Activated CD4-positive, alpha-beta T cell treated with anti-CD3 and anti-CD28 coated beads, Interleukin-2, amount 10 ng/mL, durations not matched to agents 24 days and 14 days (primary cell): ENCODE measurements at places on chromosomes 7 and 10. TPM values are rescaled to one million over a fixed set of nuclear protein-coding genes. Genes with fewer than 3 reads are reported as not detected.

- no peak for DNase-seq
These were observed 123.6 kb downstream of the RNF216 start for GRCh38 chr7:5657901-5658300.

- no peak for DNase-seq
These were observed 92.8 kb downstream of the CCDC71L start for GRCh38 chr7:106568002-106568679.

Gene C10orf53
- not detected in 2 replicates for total RNA-seq

DNA sequence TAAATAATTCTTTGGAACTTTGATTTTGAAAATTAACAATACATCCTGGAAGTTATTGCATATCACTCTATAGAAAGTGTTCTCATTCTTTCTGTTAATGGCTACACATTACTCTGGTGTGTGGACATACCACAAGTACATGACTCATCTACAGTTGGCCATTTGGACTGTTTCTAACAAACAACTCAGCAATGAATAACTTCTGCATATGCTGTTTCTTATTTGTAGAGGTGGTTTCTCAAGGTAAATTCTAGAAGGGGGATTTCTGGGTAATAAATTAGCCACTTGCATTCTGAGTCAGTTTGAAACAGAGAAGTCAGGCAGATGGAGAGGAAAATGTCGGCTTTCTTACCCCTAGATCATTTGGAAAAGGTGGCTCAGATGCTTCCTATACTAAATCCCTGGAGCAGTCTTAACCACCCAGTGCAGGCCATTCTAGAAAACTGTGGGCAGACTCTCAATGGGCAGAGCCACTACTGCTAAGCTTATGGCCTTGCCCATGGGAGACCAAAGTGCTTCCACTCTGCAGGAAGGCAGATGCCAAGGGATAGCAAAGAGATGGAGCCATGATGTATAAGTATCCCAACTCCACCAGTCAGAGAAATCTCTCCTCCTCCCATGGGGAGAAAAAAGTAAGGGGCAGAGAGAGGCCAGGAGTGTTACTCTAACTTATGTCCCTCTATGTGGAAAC, 194.0 kb upstream of the PLPP4 start:
- DNase-seq = no peak

DNA sequence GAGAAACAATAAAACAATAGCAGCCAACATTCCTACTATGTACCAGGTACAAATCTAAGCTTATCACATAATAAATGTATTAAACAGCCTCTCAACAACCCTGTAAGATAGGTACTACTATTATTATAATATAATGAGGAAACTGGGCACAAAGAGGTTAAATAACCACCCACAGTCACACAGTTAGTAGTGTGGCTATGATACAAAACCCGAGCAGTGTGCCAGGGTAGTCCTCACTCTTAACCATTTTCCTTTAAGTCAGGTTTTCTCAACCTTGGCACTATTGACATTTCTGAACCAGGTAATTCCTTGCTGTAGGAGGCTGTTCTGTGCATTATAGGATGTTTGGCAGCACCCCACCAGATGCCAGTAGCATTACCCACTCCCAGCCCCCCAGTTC, 48.8 kb downstream of the DNAJC1 start:
- DNase-seq = no peak

- no peak for DNase-seq
These were observed 10.8 kb upstream of the IFRD1 start for GRCh38 chr7:112439476-112439875.
